ENCODE measurements at places on chromosomes 16 and 17. TPM values are rescaled to one million over a fixed set of nuclear protein-coding genes. Genes with fewer than 3 reads are reported as not detected.

- no peak for DNase-seq
Measured at GRCh38 chr16:1510941-1511351, 17.8 kb downstream of the TELO2 start.

DNA sequence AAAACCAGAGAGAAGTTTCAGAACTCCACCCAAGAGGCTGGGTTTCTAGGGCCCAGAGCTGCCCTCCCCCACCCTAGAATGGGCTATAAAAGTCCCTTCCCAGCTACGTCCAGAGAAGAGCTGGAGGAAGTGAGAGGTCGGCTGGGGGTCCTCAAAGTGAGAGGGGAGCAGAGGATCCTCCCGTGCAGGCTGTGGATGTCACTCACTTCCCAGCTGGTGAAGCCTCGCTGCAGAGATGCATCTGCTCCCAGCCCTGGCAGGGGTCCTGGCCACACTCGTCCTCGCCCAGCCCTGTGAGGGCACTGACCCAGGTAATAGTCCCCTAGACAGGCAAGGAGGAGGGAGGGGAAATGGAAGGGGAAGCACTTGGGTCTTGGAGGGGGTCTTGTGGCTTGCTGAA is at the start of gene EPX:
Gene EPX, plus strand, starts transcription at position 115 of the 400 bp plus-strand sequence. Its CDS starts 121 bp downstream, at position 236.
- DNase-seq: no peak

DNA sequence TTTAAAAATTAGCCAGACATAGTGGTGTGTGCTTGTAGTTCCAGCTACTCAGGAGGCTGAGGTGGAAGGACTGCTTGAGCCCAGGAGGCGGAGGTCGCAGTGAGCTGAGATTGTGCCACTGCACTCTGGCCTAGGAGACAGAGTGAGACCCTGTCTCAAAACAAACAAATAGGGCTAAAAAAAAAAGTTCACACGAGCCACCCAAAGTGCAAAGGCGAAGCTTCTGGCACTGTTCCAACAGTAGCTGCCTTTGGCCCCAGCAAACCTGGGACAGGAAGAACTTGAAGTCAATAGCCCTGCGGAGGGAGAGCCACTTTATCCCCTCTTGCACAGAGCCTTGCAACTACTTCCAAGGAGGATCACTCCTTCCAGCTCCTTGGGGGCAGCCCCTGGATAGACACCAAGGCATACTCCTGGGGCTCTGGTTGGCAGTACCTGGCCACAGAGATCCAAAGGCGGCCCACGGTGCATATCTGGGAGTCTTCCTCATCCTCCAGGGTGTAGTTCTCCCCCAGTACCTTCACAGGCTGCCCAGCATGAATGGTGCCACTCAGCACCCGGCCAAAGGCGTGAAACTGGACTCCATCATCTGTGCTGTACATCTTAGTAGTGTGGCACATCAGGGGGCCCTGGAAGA is 14.7 kb downstream of the HIGD1B start:
- DNase-seq: no peak

The DPEP3 gene
- polyA plus RNA-seq: not detected

The ORMDL3 gene
- polyA plus RNA-seq: 68.9 TPM
